ENCODE measurements at places on chromosomes 7 and 10.

GRCh38 chr7:107810626-107811025 lies 7.6 kb upstream of the SLC26A3 start:
- no peak for DNase-seq

GRCh38 chr10:115171392-115171960 lies 78.3 kb downstream of the ATRNL1 start:
- no peak for DNase-seq

DNA sequence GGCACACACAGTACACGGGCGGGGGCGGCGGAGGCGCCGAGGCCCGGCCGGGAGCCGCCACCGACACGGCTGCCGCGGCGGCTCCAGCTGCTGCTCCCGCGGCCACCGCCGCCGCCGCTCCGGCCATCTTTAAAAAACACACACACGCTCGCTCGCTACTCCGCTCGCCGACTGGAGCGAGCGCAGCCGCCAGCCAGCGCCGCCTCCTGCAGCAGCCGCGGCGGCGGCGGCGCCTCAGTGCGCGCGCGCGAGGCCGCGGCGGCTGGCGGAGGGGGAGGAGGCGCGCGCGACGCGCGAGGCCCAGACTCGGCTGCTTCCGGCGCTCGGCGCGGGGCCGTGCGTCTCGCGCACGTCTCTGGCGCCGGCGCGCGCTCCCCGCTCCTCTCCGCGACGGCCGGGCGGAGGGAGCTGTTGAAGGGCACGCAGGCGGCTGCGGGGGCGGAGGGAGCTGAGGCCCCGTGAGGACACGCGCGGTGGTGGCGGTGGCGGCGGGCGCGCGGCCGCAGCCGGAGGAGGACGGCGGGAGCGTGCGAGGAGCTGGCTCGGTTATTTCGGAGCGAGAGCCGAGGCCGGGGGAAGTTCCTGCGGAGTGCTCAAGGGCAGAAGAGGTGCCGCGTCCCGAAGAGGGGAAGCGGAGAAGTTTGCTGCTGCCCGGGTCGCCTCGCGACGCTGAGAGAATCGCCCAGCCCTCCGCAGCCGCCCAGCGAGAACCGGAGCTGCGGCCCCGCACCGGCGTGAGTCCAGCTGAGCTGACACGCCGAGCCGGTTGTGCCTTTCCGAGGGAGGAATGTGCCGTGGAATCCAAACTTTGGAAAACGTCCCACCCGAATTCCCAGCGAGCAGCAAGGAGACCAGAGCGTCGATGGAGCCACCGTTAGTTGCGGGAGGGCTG lies at the start of gene KDM7A:
TSS of gene KDM7A (minus strand) at position 173 of the 892 bp plus-strand sequence. CDS start at position 127, 46 bp downstream.
- DNase-seq = peak; percentile 87

DNA sequence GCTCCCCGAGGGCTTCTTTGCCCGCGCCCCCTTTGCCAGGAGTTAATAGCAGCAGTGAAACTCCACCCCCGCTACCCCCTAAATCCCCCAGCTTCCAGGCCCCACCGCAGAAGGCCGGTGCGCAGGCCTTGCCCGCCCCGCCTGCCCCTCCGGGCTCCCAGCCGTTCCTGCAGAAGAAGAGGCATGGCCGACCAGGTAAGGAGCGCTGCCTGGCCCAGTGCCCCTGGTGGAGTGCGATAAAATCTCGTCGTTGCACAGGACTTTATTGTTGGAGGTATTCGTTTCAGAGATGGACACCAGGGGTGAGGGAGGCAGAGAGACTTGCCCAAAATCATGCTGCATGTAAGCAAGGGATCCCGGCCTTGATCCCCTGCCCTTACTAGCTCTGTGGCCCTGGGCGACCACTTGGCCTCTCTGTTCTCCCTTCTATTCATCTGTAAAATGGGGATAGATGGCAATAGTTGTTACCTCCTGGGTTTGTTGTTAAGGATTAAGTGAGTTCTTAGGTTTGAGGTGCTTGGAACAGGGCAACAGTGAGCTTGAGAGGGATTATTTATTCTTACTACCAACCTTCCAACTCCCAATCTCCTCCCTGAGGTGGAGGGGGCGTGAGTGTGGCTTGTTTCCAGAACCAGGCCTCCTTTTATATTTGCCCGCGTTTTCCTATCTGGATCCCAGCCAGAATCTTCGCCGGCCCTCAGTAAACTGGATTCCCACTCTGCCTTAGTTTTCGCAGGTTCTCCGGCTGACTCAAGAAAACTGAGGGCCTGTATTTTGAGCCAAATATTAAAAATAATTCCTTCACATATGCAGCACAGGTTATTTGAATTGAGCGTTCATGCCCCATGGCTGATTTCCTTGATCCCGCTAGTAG lies 78.3 kb downstream of the WIPF3 start:
- no peak for DNase-seq

GRCh38 chr10:88111294-88111693 lies 247.9 kb downstream of the PTEN start:
- DNase-seq = no peak

DNA sequence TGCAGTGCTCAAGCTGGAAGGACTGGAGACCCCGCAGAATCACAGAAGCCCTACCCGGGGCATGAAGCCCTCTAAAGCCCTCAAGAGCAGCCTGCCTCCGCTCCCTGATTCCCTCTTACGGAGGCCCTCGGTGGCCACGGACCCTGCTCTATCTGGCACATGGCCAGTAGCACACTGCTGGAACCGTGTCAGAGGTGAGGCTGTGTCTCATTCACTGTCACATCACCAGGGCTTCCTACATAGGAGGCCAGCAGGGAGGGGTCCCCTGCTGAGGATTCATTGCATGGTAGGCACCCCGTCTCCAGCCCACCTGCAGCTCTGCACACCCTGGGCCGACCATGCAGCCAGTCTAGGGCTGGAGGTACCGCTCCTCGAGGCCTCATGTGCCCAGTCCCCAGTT lies 259.2 kb downstream of the TNS3 start:
- DNase-seq = no peak

DNA sequence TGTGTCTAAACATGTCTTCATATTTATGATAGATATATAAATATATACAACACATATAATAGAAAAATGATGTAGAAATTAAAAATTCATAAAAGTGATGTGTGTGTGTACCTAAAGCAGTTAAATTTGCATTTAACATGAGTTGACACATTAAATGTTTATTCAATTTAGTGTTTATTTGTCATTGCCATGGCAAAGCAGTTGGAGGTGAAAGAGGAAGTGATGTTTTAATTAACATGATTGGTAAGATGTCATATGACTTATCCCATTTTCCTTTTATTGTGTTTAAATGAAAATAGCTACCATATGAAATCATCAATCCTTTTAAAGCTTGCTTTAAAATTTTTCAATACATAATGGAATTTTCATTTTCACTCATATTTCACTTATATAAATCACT lies 452.6 kb downstream of the SUGCT start:
- no peak for DNase-seq

- no peak for DNase-seq
These were observed 208.1 kb downstream of the KIAA1217 start for GRCh38 chr10:24417053-24417452.

- no peak for DNase-seq
These were observed 37.9 kb upstream of the AFAP1L2 start for GRCh38 chr10:114442091-114442630.

DNA sequence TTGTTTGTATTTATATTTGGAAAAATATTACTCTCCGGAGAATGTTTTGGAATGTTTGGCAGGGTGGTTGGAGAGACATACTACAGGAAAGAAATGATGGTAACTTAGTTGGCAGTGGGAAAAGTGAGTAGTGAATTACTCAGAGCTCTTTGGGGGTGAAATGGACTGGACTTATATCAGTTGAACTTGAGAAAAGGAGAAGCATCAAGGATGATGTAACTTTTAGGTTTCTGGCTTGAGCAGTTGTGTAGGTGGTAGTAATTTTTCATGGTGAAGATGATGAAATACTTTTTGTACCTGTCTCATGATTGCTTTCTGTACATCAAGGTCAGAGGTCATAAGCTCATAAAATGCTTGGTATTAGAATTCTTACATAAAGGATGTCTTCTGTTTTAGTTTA lies 617.2 kb downstream of the AUTS2 start:
- no peak for DNase-seq

- no peak for DNase-seq
These were observed 43.1 kb downstream of the ARID5B start for GRCh38 chr10:61944410-61945147.

DNA sequence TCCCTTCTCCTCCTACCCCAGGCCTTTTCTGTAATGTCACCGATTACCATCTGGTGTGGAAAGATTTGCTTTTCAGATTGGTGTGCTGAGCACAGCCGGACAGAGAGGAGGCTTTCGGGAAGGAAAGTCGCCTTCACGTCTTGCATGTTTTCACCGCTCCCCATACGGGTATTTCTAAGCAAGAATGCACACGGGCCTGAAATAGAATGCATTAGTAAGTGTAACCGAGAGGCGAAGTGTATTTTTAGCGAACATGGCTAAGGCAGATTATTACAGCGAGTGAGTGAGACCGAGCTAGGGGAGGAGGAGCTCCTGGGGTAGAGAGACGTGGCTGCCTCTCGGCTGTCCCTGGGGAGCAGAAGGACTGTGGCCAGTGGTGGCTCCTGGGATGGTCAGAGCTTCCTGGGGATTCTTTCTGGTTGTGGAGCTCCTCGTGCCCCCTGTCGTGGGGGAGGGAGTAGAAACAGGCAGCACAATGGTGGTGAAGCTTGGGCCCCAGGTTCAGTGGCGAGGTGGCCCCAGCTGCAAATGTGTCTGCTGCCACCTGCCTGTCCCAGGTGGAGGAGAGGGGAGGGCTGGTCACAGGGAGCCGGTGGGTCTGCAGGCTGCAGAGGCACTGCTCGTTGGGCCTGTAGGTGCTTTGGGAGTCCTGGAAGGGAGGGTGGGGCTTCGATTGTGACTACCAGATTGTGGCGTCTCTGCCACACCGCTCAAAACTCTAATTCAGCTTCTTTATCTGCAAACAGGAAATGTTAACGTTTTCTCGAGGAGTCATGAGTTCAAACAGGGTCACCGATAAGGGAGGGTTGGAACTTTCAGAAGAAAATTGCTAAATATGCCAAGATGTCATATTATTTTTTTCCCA lies 135.8 kb downstream of the CAMK1D start:
- DNase-seq = no peak

- DNase-seq = no peak
These were observed 307.0 kb upstream of the IMMP2L start for GRCh38 chr7:111869280-111869679.

DNA sequence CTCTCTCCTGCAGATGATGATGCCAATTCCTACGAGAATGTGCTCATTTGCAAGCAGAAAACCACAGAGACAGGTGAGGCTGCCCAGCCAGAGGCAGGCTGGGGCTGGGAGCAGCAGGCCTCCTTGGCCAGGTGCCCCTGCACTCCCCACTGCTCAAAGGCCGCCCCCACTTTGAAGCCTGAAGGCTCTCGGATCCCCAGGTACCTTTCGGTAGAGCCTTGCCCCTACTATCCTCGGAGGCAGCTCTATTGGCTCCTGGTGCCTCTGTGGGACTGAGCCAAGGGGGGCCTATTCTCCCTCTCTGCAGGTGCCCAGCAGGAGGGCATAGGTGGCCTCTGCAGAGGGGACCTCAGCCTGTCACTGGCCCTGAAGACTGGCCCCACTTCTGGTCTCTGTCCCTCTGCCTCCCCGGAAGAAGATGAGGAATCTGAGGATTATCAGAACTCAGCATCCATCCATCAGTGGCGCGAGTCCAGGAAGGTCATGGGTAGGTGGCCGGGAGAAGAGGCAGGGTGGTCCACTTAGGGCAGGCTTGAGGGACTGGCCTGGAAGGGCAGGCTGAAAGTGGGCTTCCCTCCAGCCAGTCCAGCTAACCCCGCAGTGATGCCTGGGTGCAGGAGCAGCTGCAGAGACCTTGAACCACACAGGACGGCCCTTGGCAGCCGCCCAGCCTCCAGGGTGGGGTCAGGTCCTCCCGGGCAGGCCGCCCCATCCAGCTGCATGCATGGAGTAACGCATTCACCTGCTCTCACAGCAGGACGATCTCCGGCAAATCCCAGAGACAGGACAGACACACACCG lies 14.1 kb downstream of the LAT2 start:
- DNase-seq = no peak

- no peak for DNase-seq
These were observed 505.6 kb downstream of the GALNT17 start for GRCh38 chr7:71637578-71637977.

DNA sequence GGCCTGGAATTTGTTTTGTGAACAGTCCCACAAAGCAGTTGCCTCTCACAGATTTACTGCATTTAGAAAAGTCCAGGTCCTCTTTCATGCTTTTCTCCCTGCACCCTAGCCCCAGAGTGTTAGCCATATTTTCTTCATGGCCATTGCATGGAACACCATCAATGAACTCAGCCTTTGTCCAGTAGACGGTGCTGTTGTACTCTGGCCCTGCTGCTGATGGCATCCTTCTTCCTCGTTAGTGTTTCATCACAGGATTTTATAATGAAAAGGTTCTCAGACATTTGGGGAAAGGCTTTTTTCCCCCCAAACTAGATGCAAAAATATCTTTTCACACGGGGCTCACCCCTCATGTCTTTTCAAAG lies 93.0 kb upstream of the SLC25A13 start:
- no peak for DNase-seq

- no peak for DNase-seq
These were observed 73.3 kb downstream of the ZMIZ1 start for GRCh38 chr10:79142064-79142491.

GRCh38 chr10:38038107-38038931 lies 27.8 kb downstream of the ZNF33A start:
- DNase-seq = no peak

- DNase-seq = no peak
These were observed 674.9 kb upstream of the POM121L12 start for GRCh38 chr7:52360541-52360940.

GRCh38 chr10:119517235-119518141 lies 25.0 kb downstream of the RGS10 start:
- DNase-seq = peak; percentile 22

GRCh38 chr7:23469961-23470250 lies 385 bp downstream of the IGF2BP3 start:
- DNase-seq = no peak

DNA sequence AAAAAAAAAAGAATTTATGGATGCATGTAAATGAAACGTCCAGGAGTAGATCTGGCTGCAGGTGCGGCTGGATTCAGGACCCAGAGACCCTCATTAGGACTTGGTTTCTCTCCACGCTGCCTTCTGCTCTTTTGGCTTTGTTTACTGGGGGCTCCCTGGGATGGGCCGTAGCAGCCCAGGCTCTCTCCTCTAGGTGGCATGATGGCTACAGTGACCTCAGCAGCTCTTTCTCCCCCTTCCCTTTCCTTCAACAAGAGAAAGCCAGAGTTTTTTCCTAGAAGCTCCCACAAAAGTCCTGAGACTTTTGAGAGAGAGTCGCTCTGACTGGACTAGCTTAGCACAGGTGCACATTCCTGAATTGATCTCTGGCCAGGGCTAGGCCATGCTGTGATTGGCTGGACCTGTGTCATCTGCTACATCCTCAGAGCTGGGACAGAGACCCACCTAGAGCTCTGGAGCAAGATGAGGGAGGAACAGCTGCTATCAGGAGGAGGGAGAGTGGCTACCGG lies 67.8 kb upstream of the PDCD4 start:
- no peak for DNase-seq

- DNase-seq = peak; percentile 53
These were observed at the start of gene PCGF6 for GRCh38 chr10:103350517-103351260. PCGF6 (minus strand) TSS chr10:103351140; CDS start chr10:103351066, 74 bp downstream.

GRCh38 chr7:32273297-32273696 lies 203.1 kb upstream of the PDE1C start:
- DNase-seq = no peak

- DNase-seq = no peak
These were observed 58.1 kb upstream of the AQP1 start for GRCh38 chr7:30853576-30853975.

All from effector memory CD4-positive, alpha-beta T cell (primary cell).